Stimulated activated CD4-positive, alpha-beta T cell treated with anti-CD3 and anti-CD28 coated beads, Interleukin-15, amount 100 ng/mL, for 48 hours (primary cell): ENCODE measurements at places on chromosomes 13 and 19.

DNA sequence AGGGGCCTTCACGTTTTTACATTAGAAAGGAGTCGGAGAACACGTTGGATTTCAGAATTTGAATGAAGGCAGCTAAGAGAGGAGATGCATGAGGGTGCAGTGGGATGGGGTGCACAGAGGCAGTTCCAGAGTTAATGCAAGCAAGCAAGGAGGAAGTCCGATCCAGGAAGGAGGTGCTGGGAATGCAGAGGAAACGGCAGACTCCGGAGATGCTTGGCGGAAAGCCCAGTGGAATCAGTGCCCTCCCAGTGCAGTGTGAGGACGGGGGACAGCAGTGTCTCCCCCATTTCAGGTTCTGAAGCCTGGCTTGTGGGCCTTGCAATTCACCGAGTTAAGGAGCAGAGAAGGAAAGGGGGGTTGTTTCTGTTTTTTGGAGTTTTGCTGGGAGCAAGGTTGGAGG is 100.4 kb downstream of the COL4A2 start:
- DNase-seq = no peak

DNA sequence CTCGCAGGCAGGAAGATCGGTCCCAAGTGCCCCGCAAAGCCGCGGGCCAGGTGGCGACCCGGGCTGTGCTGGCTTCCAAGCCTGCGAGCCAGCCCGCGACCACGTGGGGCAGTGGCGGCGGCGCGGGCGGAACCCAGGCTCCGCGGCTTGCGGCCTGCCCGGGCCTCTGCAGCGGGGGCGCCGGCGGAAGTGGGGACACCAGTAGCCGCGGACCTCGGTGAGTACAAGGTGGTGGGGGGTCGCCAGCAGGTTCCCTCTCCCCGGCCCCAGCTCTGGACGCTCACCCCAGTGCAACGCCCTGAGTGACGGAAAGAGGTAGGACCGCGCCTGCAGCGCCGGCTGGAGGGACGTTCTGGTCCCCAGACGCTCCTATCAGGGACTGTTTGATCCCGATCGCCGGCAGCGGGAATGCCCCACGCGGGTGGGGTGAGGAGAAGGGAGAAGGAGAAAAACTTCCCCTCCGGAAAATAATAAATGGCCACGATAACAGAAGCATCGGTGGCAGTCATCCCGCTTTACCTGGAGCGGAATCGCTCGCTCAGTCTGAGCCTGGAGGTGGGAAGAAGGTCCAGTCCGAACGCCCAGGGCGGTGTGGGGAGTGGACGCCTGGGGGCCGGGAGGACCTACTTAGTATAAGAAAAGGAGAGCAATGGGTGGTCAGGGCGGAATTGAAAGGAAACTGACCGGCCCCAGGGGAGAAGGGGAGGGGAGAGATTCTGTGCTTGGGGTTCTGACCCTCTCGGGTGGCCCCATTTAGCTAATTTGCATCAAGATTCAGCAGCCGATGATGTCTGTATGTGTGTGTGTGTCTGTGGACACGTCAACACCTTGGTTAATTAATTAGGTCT is at the start of gene GEMIN7:
TSS of gene GEMIN7 (plus strand) at position 198 of the 848 bp plus-strand sequence. CDS start 10,855 bp downstream, outside the sequence.
- DNase-seq = peak; percentile 68

- no peak for DNase-seq
Observed at GRCh38 chr13:48985756-48986155, 10.0 kb downstream of the FNDC3A start.

- no peak for DNase-seq
Observed at GRCh38 chr13:66405908-66406802, 824.0 kb downstream of the PCDH9 start.

DNA sequence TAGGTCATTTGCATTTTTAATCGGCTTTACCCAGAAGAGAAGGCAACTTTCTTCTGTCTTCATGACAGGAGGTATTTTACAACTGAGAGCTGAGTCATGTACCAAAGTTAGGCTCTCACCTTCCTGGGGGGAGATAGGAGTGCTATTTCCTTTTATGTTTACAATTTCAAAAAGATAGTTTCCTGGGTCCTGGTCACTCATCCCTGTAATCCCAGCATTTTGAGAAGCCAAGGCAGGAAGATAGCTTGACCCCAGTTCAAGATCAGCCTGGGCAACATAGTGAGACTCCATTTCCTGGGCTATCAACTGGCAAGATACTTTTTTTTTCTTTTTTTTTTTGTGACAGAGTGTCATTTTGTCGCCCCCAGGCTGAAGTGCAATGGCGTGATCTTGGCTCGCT is 7.6 kb downstream of the LYPD3 start:
- no peak for DNase-seq

DNA sequence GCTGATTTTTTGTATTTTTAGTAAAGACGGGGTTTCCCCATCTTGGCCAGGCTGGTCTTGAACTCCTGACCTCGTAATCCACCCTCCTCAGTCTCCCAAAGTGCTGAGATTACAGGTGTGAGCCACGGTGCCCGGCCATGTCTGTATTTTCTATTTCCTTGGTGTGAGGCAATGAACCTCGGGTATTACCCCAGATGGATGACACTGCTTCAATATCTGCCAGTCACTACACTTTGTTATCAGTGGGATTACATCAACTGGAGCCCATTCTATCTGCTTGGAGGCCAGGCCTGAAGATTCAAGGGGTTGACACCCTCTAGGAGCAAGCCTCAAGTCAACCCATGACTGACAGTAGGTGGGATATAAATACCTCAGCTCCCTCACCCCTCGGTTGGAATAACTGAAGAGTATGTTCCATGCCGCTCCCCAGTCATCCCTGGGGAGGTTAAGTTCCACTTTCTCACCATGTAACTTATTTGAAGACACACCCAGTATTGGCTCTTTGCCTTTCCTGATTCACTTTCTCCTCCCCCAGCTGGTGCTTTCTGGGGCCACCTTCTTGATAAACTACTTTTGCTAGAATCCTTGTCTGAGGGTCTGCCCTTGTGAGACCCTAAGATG is 992 bp upstream of the ADGRE1 start:
- DNase-seq = no peak

DNA sequence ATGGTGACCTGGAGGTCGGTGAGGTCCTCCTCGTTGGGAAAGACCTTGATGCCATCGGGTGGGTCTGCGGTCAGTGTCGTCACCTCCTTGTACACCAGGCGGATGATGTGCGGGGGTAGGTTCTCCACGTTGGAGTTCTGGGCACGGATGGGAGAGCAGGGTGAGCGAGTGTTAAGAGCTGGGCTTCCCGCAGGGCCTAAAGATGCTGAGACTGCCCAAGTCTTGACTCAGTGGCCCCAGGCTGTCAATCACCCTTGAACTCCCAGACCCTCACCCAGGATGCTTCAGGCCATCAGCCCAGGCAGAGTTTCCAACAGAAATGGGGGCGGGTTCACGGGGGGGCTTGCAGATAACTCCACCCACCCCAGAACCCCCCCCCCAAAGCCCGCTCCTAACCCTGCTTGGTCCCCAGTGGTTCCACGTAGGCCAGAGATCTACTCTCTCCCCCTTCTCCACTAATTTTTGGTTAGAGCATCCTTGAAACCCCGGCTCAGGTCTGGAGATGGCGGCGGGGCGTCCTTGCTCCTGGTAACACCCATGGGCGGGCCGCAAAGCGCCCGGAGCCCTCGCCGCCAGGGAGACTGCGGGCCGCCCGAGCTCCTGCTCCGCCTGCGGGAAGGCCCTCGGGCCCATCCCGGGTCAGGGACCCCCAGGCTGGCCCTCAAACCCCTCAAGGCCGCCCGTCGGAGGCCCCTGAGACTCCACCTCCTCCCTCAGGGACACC is 600 bp downstream of the UBE2S start:
- no peak for DNase-seq

DNA sequence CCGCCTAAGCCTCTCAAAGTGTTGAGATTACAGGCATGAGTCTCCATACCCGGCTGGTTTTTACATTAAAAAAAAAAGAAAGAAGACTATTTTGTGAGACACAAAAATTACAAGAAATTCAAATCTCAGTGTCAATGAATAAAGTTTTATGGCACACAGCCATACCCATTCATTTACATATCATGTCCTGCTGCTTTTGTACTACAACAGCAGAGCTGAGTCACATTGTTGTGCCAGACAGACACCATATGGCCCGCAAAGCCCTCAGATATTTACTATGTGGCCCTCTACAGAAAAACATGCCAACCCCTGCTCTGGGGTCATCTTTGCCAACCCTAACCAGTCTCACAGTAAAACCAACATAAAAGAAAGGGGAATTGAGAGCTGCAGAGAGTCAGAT is 5.3 kb downstream of the SMIM7 start:
- DNase-seq = no peak

DNA sequence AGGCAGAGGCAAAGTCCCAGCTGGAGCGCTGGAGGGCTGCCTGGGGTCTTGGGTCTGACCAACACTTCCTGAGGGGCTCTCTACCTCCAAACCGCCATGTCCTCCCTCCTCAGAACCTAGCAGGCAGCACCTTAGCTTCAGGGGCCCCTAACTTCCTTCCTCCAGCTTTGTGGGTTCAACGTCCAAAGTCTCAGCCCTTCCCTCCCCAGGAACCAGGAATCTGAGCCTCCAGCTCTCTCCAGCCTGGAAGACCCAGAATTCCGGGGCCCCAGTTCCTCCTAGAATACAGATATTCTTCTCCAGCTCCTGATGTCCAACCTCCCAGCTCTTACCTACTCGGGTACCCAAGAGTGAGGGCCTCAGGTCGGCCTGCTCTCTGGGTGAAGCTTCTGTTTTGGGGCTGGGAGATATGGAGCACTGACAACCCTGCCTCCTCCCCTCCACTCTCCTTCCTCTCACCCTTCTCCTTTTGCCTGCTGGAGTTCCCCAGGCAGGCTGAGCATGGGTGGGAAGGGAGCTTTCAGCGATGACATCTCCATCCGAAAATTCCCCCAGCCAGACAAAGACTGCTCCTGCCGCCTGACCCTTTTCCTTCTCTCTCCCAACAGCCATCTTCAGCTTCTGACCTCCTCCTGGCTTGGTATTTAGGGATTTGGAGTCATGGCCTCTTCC is 3.5 kb downstream of the TMEM150B start:
- no peak for DNase-seq

DNA sequence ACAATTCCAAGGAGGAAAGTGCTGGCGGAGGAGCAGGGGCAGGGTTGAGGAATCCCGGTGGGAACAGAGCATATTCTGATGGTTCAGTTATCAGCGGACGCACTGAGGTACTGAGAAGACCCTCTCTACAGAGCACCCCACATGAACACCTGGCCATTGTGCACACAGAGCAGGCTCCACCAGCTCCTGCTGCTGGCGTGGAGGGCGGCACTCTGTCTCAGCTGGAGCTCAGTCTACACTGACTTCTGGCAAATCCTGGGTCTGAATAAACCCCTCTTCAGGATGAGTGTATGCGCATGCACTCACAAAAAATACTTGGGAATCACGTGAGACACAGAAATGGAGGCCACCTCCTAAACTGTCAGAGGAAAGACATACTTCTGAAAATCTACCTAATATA is 114.4 kb upstream of the IRS2 start:
- DNase-seq = no peak
